ENCODE measurements at places on chromosomes 1 and 21.
A peak's percentile ranks its signal among the peaks of the same experiment; 100 is the strongest.

GRCh38 chr1:172351754-172352161 is 68.7 kb upstream of the C1orf105 start:
- DNase-seq = no peak

DNA sequence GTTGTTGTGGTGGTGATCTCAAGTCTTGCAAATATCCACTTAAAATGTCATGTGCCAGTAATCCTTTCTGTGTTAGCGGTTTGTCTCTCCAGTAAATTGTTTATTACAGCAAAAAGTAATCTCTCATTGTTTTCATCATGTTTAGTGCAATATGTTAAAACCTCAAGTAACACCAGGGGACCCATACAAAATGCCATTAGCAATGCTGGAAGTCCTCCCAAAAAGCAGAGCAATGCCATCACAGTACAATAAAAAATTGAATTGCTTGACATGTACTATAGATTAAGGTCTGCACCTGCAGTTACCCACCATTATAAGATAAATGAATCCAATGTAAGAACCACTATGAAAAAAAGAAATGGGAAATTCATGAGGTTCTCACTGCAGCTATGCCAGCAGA is 1606.5 kb downstream of the BRINP3 start:
- no peak for DNase-seq

DNA sequence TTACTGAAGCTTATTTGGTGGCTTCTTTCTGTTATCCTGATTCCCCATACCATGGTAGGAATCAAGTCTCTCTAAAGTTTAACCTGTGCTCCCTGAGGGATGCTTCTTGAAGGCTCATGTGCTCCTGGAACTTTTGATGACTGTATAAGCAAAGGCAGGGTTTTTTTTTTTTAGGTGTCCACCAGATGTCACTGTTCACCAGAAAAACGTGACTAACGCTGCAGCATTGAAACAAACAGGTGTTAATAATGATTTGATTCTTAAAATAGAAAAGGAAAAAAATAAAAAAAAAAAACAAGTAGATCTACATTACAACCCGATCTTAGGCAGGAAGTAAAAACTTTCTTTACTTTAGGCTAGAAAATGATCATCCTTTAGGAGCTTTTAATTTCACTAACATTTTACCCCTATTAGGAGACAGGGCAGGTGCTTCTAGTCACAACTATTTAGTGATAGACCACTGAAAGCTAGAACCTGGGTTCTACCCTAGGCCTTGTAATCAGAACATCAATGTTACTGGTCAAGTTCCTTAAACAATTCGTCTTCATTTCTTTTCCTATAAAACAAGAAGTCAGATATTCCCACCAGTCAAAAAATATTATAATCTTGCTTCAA is 223.0 kb downstream of the PLA2G4A start:
- DNase-seq = peak; percentile 53

GRCh38 chr1:211739671-211740411 is 64.4 kb upstream of the NEK2 start:
- DNase-seq = no peak

DNA sequence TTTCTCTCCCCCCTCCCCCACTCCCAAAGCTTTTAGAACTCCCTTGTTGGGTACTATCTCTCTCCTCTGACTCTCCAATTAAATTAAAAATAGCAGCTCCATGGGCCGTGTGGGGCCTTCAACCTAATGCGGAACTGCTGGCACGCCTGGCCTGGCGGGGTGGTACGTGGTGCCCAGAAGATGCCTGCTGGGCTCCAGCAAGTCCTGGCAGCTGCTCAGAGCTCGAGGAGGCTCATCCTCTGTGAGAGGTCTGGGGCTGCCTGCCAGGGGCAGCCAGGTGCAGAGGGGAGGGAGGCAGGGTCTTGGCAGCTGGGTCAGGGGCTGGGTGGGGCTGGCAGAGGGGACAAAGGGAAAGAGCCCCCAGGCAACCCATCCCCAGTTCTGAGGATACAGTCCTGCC is 74.4 kb downstream of the ACTL8 start:
- DNase-seq = no peak

- DNase-seq = no peak
Observed at GRCh38 chr1:240854367-240854766, 242.4 kb upstream of the GREM2 start.

DNA sequence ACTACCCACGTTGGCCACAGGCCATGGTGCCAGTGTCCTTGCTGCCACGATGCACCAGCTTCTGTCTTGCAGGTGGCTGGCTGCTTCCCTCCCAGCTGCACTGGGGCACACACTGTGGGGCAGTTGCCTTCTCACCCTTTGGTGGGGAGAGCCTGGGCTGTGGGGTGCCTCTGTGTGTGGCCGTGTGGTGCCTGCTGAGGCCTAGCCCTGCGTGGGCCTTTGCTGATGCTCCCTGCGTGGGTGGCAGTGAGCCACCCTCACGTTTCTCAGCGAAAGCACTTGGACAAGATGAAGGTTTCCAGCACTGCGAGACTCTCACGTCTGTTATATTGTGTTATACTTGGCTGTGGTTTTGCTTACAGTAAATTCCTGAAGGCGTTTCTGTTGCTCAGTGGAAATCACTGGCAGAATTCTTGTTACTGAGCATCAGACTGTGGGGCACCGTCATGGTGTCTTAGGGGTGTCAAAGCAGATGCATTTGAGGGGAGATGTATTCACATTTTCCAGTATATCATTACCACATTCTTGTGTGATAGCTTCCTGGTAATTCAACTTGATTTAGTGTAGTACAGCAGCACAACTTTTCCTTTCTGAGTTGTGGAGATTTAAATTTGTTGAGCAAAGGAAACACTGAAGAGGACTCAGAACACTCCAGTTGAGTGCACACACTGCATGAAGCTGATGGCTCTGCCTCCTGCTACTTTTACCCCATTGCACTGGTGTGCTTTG is 124.7 kb downstream of the PCBP3 start:
- DNase-seq = no peak

DNA sequence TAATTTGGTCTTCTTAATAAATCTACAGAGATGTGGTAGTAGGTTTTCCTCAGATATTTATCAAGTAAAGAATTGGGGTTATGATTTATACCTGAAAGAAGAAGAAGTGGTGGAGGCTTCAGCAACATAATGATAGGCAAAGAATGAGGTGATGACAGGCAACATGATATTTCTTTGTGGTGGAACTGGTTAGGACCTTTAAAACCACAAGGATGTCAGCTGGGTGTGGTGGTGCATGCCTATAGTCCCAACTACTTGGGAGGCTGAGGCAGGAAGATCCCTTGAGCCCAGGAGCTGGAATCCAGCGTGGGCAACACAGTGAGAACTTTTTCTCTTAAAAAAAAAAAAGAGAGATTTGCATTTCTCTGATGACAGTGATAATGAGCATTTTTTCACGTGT is 34.1 kb upstream of the COL11A1 start:
- no peak for DNase-seq

DNA sequence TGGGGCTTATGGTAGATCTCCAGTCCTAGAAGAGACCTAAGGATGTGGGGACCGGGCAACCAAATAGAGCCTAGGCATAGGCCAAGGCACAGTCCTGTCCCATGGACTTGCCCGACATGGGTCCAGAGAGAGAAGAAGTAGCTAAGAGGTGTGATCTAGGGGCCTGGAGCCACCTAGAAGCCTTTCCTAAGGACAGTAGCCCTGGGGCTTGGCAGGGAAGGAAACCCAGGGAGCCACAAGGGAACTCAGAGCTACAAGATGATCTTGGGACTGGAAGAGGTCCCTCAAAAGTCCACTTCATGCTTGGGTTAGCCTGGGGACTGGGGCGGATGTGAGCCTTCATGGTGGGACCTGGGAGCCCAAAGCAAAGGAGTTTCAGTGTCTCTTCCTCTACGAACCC is 18.8 kb downstream of the IRF2BP2 start:
- no peak for DNase-seq

DNA sequence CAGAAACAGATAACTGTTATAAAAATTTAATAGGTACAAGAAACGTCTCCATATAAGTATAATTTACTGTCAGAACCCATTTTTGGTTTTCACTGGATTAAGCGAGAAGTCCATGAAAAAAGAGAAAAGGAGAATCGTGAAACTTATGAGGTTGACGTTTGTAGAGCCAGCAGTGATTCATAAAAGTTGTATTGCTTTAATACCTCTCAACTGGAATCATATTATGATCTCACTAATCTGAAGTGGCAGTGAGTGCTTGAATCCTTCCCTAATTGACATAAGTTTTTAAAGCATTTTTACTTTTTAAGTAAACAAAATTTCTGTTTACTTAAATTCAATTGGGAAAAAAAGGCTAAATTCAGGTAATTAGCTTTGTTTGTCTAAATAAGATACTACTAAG is 315.3 kb downstream of the TPR start:
- no peak for DNase-seq

- DNase-seq = no peak
Observed at GRCh38 chr21:31874812-31875212, 2.0 kb downstream of the HUNK start.

GRCh38 chr1:31675161-31675560 is 28.7 kb downstream of the COL16A1 start:
- DNase-seq = no peak

- no peak for DNase-seq
Observed at GRCh38 chr1:114764689-114765088, 6.9 kb upstream of the CSDE1 start.

DNA sequence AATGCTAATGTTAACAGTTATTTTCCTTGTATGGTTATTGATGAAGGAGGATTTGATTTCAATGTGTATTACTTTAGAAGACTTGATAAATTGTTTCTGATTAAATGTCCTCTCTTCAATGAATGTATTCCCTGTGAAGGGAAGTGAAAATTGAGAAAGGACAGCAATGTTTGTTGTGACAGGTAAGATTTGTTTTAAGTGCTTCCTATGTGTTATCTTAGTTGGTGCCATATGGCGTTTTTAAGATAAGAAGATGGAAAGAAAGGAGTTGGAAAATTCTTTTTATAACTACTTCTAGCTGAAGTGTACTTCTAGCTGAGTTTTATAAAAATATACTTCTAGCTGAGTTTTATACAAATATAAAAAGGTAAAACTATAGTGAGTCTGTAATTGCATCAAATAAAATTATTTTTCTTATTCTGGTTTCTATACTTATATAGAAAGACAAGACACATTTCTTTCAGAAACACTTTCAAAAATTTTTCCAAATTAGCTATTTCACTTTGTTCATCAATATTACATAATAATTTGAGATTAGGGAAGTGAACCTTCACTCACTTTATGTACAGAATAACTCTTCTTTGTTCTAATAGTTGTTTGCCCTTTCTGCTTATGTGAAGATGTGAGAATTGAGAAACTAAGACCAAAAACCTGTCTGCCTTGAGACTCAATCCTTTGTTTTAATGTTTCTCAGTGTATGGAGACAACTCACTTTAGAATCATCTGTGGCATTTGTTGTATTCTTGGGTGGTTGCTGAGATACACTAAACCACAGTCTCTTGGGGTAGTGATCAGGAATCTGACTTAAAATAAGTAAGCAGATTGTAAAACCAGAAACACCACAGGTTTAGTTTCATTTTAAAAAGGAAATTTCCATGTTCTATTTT is 382.9 kb upstream of the B3GALT2 start:
- peak; percentile 43 for DNase-seq

DNA sequence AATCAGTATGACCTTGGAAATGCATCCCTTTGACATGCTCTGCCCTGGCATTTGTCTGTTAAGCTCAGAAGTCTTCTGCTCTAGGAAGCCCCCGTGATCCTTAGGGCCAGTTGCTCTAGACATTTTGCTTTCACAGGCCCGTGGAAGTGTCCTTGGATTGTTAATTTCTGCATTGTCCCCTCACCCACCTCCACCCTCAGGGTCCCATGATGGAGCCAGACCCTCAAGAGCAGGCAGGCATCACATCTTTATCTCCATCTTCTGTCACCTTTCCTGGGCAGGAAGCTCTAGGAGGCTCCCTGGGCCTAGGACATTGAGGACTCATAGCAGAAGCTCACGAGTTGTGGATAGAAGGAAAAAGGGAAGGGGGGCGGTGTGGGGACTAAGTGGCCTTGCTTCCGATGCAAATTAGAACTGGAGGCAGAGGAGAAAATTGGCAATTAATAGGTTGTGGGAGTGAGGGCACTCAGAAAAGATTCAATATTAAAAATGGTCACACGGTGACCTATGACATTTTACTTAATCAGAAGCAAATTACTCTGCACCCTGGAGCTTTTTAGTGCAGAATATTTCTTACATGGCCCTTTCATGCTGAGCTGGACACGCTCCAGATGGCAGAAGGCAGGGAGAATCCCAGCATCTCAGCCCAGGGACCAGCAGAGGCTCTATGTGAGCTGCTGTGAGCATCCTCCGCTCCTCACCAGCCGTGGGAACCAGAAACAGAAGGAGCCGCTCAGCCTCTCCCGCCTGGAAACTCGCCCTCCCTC is 185.0 kb downstream of the MATN1 start:
- no peak for DNase-seq

Measured in CD8-positive, alpha-beta T cell (primary cell).